ENCODE measurements at places on chromosomes 7 and 10. TPM values are rescaled to one million over a fixed set of nuclear protein-coding genes. Genes with fewer than 3 reads are reported as not detected.
A peak's percentile ranks its signal among the peaks of the same experiment; 100 is the strongest.

The PRSS37 gene
- total RNA-seq = 17.1 TPM

The C7orf57 gene
- 12.3 TPM for total RNA-seq

The GDF2 gene
- total RNA-seq = 0.39 TPM

DNA sequence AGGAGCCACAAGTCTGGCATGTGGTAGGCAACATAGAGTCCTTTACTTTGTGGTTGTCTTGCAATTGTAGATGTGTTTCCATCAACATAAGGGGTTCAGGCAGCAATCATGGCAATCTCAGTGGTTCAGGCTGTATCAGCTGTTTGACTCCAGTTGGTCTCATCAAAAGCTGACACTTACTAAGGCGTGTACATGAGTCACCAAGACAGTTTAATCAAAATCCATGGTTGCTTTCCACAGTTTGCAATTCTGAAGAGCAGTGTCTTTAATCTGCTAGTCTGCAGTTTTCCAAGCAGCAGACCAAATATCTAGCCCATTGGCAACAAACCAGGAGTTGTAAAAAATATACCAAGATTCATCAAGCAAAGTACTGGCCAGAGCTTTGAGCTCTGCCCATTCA lies 210.2 kb downstream of the MDFIC start:
- no peak for DNase-seq

GRCh38 chr7:106035568-106035967 lies 72.5 kb downstream of the CDHR3 start:
- DNase-seq = peak; percentile 56

DNA sequence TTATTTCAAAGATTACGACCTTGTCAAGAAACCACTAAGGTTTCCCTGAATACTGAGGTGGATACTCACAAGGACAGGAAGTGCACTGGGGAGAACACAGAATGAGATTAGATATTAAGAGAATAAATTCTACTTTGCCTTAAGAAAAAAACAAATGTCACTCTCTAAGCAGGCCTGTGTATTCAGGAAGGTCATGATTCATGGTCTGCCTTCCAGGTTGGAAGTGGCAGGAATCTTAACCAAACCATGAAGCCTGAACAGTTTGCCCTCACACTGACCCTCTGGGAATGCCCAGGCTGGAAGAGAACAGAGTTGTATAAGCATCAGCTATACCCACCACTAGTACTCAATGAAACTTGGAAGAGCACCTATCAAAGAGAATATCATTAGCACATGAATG lies 227.6 kb downstream of the DGKI start:
- DNase-seq = no peak

All from testis (tissue), 5 donors.